ENCODE measurements at places on chromosomes 5 and 9.
A peak's percentile ranks its signal among the peaks of the same experiment; 100 is the strongest.

DNA sequence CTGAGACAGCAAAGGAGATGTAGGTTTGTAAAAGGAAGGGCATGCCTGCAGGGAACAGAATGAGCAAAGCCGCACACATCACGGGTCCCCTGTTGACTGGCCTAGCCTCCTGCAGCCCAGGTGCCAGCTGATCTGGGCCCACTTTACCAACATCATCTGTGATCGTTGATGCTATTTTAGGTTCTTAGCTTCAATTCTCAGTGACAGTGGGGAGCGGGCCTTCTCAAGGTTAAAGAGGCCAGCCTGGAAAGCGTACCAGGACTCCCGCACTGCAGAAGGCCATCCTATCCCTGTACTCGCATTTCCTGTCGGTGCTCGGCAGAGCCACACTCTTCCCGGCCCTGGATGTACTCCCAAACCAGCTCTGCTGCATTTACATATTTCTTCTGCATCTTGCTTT is 213.5 kb upstream of the IRX1 start:
- DNase-seq: no peak

- no peak for DNase-seq
Measured at GRCh38 chr9:123002754-123003153, 30.7 kb upstream of the GPR21 start.

GRCh38 chr9:136031741-136032730 is 63.1 kb downstream of the NACC2 start:
- DNase-seq: no peak

- DNase-seq: no peak
Measured at GRCh38 chr5:175589714-175590113, 68.2 kb upstream of the HRH2 start.

GRCh38 chr9:90799271-90799852 is 2.3 kb upstream of the SYK start:
- DNase-seq: no peak

- DNase-seq: no peak
Measured at GRCh38 chr5:100803397-100803796, 99.7 kb downstream of the ST8SIA4 start.

- no peak for DNase-seq
Measured at GRCh38 chr5:169165052-169165451, 135.9 kb downstream of the SLIT3 start.

- no peak for DNase-seq
Measured at GRCh38 chr5:142871363-142872193, 101.4 kb downstream of the ARHGAP26 start.

DNA sequence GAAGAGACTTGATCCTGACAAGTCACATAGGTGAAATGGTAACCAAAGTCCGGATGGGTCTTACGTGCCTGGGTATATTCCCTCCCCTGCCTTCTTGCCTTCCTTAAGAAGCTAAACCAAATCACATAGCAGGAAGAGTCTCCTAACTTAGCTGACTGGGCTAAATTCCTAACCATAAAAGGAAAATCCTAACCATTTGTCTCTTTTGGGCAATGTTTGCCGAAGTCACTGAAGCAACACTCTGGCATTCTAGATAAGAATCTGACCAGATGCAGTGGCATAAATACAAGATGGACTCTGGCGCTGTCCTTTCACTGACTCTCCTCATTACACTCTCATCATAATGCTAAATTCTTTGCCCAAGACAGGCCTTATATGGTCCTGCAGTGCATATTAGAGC is 625.5 kb upstream of the RORB start:
- no peak for DNase-seq

DNA sequence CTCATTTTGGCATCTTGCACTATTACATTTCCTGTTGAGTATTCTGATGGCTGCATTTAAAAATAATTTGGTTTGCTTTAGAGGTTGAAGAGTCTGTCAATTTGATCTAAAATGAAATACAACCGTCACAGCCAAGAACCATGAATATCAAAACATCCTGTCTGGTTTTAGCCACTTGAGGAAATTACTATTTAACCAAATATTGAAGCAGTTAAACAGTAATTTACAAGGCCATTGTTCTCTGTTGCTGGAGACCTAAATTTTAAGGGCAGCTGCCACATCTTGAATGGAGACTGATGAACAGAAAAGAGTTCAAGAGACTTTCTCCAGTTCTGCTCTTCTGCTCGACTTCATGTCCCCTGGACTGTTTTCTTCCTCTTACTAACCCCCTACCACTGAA is 549.4 kb downstream of the LRRC70 start:
- DNase-seq: no peak

DNA sequence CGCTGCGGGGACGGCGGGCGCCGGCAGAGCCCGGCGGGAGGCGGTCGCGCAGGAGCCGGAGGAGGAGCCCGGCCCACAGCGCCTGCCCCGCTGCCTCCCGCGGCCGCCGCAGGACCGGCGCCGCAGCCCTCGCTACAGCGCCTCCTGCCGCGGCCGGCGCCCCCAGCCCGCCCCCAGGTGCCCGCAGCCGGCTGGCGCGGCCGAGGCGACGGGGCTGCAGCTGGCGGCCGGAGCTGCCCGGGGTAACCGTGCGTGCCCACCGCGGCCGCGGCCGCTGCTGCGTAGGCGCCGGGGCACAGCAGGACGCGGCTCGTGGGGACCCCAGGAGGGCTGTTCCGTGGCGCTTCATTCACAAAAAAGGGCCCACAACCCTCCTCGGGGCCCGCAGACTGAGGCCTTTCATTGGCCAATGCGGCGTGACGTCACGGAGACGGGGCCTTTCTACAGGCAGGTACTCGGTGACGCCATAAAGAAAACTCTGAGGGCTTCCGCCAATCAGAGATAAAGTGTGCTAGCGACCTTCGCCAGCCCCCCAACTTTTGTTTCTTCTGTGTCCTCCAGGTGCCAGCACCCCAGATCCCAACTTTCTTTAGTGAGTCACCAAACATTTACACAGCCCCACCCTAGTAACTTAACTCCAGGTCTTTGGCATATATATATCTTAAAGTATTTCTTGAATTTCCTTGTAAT is at the start of gene CDC14B:
CDC14B (minus strand) TSS at position 353 of the 690 bp plus-strand sequence. CDS start 465 bp downstream, outside the sequence.
- peak; percentile 22 for DNase-seq

DNA sequence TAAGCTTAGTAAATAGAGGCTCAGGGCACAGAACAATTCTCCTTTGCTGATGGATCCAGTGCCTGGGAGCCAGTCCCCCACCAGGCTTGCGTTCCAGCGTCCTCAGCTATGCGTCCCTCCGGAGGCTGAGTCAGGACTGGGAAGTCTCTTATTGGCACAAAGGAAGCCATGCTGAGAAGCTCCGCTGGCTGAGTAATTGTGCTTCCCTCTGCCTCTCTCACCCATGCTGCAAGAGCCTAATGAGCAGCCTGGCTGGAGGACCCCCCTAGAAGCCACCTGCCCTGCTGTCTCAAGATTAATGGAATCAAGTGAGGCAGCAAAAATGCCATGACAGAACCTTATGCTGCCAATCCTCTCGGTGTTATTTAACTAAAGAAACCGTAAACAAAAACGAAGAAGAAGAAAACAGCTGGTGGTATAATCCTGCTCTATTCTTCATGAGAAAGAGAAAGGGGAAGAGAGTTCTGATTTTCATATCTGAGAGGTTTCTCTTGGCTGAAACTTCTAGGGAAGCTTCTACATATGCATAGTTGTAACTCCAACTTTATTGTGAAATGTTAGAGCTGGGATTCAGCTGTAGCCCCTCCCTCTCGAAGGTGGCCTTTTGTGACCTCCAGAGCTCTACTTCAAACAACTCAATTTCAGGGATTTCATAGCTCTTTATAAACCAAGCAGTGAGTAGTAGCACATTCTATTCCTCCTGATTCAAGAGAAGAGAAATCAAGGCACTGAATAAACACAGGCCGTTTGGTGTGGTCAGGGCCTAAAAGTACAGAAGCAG is 185.4 kb upstream of the SEMA6A start:
- DNase-seq: no peak
